T-cell (primary cell): ENCODE measurements at places on chromosomes 1 and 21.

DNA sequence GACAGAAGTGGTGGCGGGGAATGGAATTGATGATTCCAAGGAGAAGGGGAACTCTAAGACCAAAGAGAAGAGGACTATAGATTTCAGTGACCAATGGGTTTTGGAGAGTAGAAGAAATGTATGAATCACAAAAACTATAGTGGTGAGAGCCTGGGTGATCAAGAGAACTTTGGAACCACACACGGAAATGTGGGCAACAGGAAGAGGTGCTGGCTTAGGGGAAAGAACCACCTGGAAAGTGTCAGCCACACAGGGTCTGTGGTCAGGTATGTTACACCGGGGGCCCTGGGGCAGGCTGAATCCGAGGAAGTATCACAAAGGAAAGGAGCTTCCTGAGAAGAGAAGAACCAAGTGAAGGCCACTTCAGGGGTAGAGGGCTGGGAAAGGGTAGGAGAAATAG lies 11.5 kb upstream of the CHIA start:
- no peak for DNase-seq

DNA sequence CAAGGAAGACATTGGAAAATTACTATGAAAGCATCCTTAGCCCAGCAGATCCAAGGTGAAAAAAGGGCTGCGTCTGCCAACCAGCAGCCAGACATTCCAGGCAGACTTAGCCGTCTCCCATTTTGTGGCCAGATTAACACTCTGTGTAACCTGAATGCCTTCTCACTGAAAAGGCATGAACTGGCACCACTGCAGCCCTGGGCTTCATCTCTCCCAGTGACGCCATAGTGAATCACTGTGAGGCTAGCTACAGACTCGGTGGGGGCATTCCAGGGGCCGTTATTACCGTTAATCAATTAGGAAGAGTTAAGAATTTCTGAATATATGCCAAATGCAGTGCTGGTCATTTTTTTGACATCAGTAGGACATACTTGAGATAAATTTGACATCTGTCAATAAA lies 627.4 kb downstream of the LMO4 start:
- DNase-seq = no peak

GRCh38 chr1:200681231-200681630 lies 11.5 kb upstream of the DDX59 start:
- DNase-seq = no peak

DNA sequence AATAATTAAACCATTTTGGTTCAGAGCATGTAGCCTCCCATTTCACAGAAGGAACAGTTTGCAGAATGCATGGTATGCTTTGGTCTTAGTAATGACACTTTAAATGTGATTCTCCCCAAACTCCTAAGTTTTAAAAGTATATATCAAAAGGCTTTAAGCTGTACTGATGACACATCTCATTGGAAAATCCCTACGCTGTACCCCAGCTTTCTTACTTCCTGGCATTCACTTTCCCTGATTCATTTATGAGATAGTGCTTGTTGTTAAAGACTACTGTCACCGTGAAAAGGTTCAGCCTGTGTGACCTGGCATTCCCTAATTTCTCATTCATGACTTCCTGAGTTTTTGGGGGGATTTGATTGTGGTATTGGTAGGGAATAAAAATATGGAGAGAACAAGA lies 53.4 kb downstream of the MPZL1 start:
- no peak for DNase-seq

DNA sequence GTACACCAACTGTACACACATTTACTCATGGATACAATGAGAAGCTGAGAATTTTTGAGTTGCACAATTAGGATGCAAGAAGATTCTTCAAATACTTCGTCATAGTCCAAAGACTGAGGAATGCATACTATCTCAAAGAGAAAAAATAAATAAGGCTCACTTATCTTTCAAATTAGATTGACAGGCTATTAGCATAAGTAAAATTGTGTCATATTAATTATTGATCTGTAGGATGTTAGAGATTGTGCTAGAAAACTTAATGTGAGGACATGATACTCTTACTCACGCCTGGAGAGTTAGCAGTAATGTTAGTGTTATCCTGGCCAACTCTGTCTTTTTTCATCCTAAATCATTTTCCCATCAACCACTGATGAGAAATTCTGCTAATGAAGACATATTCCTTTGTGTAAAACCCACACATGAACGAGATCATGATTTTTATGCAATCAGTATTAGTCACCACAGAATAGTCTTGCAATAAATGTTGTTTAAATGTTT lies 659.0 kb downstream of the LTN1 start:
- DNase-seq = no peak
